ENCODE measurements at places on chromosomes 1 and 21.

- DNase-seq: no peak
These were observed 277.6 kb downstream of the PTBP2 start for GRCh38 chr1:96999191-96999590.

DNA sequence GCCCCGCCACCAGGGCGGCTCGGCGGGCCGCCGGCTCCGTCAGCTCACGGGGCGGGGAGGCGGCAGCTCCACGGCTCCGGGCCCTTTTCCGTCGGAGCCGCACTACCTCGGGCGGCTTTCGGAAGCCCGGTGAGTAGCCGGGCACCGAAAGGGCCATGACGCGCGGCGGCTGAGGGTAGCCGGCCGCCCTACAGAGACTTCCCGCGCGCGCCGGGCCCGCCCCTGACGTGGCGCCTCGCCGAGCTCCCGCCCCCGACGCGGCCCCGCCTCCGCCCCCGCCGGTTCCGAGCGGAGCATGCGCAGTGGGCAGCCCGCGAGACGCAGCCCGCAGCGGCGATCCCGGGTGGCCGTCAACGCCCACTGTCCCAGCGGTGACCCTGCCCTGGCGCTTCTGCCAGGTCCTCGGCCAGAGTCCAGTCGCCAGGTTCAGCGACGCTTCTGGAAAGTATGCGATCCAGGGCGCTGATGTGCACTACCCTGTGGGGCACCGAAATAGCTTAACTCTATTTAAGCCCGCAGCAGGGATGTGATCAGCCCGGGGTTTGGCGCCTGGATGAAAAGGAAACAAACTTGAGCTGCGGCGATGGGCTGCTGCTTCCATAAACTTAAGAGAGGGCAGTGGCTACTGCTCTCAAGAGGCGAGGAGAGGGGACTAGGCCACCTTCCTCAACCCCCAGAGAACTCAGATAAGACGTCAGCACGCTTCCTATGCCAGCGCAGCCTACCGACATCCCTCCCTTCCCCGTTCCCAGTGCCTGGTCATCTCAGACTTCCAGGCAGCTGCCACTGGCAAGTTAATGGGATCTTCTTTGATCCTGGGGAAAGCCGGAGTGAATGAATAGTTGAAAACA, at the start of gene DONSON:
TSS of gene DONSON (minus strand) at position 200 of the 851 bp plus-strand sequence. CDS start at position 157, 43 bp downstream.
- DNase-seq: peak; percentile 98

GRCh38 chr1:52424813-52425212, 20.4 kb downstream of the PRPF38A start:
- no peak for DNase-seq

- no peak for DNase-seq
These were observed 17.4 kb downstream of the CELA3A start for GRCh38 chr1:22018583-22019559.

DNA sequence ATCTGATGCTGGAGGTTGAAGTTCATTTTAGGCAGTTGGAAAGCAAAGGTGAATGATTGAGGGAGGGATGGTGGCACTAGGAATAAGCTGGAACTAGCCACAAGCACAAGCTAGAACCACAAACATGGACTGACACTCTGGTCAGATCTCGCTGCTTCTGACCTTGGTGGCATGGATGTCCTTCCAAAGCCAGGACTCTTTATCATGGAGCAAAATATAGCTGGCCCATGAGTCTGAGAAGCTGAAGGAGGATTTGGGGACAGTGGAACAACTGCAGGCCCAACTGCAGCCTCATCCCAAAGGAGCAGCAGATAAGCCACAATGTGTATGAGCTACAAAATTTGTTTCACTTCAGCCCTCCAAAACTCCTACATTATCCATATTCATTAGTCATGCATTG, 35.5 kb downstream of the SRSF11 start:
- no peak for DNase-seq

DNA sequence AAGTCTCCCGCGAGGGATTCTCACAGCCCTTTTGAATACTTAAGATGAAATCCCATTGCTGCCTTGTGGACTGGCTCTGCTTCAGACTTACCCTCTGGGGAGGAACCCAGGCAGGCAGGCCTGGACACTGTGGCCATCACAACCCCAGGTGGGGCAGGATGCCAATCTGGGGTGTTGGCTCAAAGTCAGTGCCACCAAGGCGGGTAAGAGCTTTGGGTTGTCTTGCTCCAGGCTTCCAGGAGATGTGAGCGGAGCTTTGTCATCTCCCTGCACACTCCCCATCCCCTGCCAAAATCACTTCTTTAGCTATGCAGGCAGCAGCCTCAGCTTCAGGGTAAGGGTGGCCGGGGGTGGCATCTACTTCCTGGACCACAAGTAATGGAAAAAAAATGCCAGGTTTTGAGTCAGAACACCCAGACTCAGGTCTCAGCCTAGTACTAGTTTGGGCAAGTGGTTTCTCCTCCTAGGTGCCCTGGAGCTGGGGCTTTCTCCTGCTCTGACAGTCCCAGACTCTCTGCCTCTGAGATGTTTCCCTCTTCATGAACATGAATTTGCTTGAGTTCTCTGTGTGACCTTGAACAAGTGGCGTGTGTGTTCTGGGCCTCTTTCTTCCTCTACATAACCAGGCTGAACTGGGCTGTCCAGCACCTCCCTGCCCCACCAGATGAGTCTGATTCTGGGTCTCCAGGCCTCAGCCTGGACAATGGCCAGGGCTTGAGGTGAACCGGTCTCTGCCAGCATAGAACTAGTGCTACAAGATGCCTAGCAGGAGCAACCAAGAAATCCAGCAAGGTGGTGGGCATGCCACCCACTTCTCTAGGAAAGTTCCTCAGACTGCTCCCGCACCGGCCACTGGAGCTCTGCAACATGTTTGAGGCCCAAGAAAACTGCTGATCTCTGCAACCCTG, 65.4 kb downstream of the VWA5B1 start:
- no peak for DNase-seq

GRCh38 chr1:56434740-56435139, 144.6 kb downstream of the PLPP3 start:
- no peak for DNase-seq

DNA sequence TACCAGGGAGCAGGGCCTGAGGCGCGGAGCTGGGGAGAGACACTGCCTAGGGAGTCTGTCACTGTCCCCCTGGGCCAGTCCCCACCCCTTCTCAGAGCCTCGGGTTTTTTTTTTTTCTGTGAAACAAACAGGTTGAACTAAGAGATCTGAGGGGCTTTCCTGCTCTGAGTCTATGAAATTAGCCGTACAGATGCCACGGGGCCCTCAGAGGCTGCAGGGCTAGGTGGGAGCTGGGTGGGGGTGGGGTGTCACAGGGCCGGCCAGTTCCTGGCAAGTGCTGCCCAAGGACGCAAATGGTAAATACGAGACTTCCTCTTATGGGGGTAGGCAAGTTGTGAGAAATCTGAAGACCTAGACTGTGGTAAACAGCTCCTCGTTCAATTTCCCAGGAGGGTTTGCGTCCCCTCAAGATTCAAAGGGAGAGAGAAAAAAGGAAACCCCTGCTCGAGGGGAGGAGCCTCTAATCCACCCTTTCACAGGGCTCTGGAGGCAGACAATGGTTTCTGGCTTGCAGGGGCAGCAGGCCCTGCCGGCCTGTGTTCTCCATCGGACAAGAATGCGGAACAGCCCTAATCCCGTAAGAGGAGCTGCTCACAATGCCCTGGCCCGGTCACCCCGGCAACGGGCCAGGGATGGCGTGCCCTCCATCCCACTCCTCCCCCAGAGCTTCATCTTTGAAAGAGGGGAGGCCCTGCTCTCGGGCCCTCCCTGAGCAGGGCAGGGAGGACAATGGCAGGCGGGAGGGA, 7.8 kb downstream of the NUAK2 start:
- peak; percentile 58 for DNase-seq

DNA sequence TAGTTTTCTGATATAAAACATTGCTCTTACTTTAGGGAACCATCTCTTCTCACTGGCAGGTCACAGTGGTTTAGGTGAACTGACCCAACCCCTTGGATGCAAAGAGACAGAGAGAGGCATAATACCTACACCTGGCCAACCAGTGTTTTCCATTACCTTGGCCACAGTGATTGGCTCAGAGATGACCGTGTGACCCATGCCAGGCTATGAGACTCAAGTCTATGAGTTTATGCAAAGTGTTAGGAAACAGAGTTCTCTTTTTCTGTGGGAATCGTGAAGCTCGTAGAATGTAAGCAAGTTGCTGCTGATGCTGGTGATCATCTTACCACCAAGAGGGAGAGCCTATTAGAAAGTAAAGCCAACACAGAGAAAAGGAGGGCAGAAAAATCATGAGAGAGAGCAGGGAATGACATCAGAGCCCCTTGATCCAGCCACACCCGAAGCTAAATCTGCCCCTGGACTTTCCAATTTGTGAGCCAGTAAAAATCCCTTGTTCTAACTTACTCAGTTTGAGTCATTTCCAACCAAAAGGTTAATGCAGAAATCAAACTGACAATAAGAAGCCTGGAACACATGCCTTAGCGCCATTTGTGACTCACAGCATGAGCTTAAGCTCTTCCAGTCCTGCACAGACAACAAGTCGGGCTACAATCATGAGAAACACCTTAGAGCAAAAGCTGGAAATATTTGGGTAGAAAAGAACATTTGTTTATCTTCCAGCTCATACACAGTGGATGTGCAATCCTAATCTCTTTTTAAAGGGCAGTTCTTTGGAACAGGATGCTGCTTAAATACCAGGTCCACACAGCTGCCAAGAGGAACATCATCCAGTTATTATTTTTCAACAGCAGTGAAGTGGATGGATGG, 81.3 kb upstream of the KAZN start:
- DNase-seq: no peak

DNA sequence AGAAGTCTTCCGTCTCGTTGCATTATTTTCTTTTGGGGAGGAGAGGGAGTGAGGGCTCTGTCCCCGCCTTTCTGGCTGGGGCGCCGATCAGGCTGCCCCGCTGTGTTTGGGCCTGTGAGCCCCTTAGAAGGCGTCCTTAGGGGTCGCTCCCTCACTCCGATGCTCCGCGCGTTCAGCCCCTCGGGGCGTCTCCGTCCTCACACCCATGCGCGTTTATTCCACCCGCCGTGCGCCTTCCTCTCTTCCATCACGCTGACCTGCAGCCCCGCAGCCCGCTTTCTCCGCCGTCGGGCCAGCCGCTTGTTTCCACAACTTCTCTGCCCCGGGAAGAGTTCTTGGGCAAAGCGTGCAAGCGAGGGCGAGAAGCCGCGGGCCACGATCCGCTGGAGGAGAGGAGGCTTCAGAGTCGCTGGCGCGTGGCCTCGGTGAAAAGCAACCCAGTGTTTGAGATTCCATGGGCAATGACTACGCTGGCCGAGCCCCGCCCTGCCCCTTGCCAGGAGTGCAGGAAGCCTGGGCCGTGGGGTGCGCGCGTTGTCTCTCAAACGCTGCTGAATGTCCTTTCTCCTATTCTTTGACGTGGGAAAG, 27.7 kb downstream of the TRIM11 start:
- no peak for DNase-seq

- DNase-seq: no peak
These were observed 57.0 kb upstream of the NEK2 start for GRCh38 chr1:211732293-211732980.

GRCh38 chr1:66617362-66618184, 83.6 kb downstream of the SGIP1 start:
- no peak for DNase-seq

DNA sequence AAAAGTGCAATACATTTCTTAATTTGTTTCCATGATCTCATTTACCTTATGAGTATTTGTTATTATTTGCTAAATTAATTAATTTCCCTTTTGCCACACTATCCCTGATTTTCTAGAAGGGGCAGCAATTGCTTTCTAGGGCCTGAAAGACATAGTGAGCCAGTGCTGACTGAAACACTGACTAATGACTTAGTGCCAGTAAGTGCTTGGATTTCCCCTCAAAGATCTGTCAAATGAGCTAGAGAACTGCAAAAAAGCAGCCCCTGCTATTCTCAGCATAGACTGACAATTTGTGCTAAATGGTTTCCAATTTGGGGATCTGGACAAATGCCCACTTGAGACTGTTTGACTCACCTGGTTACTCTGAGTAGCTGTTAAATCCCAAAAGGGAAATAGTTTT, 35.6 kb upstream of the USH2A start:
- DNase-seq: no peak

DNA sequence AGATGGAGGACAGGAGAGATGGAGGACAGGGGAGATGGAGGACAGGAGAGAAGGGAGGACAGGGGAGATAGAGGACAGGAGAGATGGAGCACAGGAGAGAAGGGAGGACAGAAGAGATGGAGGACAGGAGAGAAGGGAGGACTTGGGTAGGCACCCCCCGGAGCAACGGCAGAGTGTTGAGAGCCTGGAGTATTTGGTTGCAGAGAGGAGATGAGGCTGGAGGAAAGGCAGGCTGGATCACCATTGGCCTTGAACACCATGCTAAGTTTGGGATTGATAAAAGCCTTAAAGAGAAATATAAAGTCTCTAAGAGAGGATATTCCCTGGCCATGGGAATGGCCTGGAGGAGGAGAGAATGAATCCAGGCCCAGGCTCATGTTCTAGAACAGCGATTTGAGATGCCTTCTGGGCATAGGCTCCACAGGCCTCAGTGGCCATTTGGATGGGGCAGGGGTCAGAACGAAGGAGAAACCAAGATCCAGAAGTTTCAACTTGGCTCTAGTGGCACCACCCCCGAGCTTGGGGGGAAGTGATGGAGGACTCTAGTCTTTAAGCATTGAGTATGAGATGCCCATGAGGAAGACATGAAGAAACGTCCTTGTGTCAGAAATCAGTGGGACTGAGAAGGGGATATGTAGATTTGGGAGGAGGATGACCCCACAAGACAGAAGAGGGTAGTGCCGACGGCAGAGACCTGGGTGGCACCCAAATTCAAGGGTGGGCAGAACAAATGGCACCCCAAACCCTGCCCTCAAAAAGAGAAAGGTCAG, 47.9 kb upstream of the EDN2 start:
- peak; percentile 5 for DNase-seq

- DNase-seq: no peak
These were observed 99.2 kb upstream of the MROH9 start for GRCh38 chr1:170836141-170836540.

DNA sequence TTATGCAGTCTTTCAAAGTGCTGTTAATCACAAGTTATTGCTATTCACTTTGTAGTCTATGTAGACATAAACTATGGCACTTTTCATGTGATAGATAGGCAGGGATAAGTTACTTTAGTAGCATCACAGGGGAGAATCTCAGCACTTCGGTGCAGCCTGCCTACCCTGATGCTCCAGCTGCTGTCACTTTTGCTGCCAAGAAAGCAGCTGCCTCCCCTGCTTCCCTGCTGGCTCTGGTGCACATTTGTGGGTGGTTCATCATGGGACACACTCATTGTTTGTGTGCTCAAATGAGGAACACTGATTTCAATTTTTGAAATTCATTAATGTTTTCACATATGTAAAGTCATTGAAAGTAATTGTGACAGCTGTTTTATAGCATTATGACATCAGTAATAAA, 272.6 kb downstream of the S1PR1 start:
- no peak for DNase-seq

DNA sequence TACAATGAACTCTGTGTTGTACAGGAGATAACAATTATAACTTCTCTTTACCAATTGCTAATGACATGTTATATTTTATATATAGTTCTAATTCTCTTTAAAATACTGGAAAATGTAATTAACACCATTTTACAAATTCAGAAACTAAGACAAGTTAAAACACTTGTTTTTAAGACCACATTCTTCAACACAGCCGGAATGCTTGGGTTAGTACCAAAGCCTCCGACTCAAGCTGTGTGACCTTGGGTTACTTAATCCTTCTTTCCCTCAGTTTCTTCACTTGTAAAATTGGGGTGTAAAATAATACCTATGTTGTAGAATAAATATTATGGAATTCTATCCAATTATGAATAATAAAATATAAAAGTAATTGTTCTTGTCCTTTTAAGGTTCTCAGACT, 378.7 kb downstream of the USH2A start:
- DNase-seq: no peak

GRCh38 chr1:221734187-221734586, 7.7 kb downstream of the DUSP10 start:
- DNase-seq: no peak

GRCh38 chr1:196546272-196547111, 61.7 kb downstream of the KCNT2 start:
- no peak for DNase-seq

GRCh38 chr1:119808972-119809550, 2.2 kb downstream of the REG4 start:
- DNase-seq: peak; percentile 76

All from activated naive CD8-positive, alpha-beta T cell treated with anti-CD3 and anti-CD28 coated beads, Interleukin-2, amount 10 ng/mL, durations not matched to agents 7 days and 5 days (primary cell).